ENCODE measurements at places on chromosomes 7 and 10. TPM values are rescaled to one million over a fixed set of nuclear protein-coding genes. Genes with fewer than 3 reads are reported as not detected.

Gene FAM24B
- polyA plus RNA-seq: 1.9 TPM

Gene ANXA8L1
- 279 TPM for polyA plus RNA-seq

Gene AGR3
- polyA plus RNA-seq: not detected

Gene SPDYE3
- 0.05 TPM for polyA plus RNA-seq

Gene EIF3A
- polyA plus RNA-seq: 32.3 TPM

Gene TACC2
- polyA plus RNA-seq: 51.8 TPM

Measured in esophagus (tissue), 2 donors.